ENCODE measurements at places on chromosomes 3 and 15. TPM values are rescaled to one million over a fixed set of nuclear protein-coding genes. Genes with fewer than 3 reads are reported as not detected.

Gene SGO1
- 37.5 TPM for total RNA-seq

GRCh38 chr3:58329150-58329921, 3.4 kb upstream of the PXK start:
- peaks cover 30% of the 10 kb centered on the region for H3K4me1 ChIP-seq
- no peak overlapping the region for H3K4me3 ChIP-seq
- H3K27ac ChIP-seq = no peak overlapping the region
- no peaks in the 10 kb centered on the region for H3K27me3 ChIP-seq

Gene FILIP1L
- not detected for total RNA-seq

Gene FBXW12
- not detected for total RNA-seq

DNA sequence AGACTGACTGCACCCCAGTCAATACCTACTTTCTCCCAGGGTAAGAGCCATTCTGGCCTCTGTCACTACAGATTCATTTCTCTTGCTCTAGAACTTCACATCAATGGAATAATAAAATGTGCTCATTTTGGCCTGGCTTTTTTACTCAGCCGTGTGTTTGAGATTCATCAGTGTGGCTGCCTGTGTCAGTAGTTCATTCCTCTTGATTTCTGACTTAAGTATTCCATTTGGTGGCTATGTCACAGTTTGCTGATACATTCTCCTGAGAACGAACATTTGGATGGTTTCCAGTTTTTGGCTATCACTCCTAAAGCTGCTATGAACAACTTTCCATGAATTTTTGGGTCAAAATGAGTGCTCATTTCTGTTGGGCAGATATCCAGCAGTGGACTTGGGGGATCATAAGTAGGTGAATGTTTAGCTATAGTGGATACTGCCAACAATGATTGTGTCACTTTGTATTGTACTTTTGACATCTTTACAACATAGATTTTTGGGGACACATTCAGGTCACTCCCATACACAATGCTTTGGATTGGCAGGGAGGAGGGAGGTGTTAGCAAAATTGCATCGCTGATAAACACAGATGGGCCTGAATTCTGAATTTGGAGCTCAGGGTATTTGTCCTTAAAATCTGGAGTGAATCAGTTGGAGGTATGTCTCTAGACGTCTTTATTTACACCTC, 19.8 kb upstream of the FAM107A start:
- DNase-seq = no peak
- H3K27me3 ChIP-seq = no peaks in the 10 kb centered on the region
- H3K4me3 ChIP-seq = no peak overlapping the region
- no peaks in the 10 kb centered on the region for H3K36me3 ChIP-seq
- H3K27ac ChIP-seq = no peak overlapping the region

Gene DOCK3
- 1.7 TPM for total RNA-seq

DNA sequence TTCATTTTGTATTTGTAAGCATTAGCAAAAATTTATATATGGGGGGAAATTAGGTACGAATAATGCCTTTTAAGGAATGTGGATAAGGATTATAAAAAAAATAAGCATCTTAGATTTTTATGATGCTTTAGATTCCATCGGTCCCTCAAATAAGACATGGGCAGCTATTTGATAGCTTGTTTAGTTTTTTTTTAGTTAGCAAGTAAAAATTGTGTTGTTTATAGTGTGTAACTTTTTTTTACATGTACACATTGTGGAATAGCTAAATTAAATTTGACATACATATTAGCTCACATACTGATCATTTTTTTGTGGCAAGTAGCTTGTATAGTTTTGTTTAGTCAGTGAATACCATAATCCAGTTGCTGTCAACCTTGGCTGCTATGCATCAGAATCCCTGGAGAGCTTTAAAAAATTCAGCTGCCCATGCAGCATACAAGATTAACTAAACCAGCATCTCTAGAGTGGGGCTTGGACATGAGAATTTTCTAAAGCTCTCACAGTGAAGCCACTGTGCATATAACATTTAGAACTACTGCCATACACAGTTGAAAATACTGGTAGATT, 53.9 kb downstream of the TMOD3 start:
- H3K4me3 ChIP-seq = no peak overlapping the region
- no peaks in the 10 kb centered on the region for H3K27me3 ChIP-seq
- H3K36me3 ChIP-seq = peaks cover 21% of the 10 kb centered on the region
- no peak for DNase-seq

Gene AMIGO3
- total RNA-seq = not detected

Gene ACKR2
- total RNA-seq = 0.42 TPM

GRCh38 chr3:194342861-194343560, 8.1 kb downstream of the CPN2 start:
- no peak for DNase-seq
- no peaks in the 10 kb centered on the region for H3K27me3 ChIP-seq

Gene PROK2
- 0.15 TPM for total RNA-seq

Gene NEO1
- 4.4 TPM for total RNA-seq

GRCh38 chr15:52005748-52006701, 13.0 kb upstream of the MAPK6 start:
- H3K27ac ChIP-seq = peak overlapping the region; percentile 30
- peak; percentile 58 for DNase-seq

Gene CALML4
- 8.5 TPM for total RNA-seq

GRCh38 chr3:38421679-38422336, 31.9 kb upstream of the ACVR2B start:
- H3K4me1 ChIP-seq = peaks cover 31% of the 10 kb centered on the region
- no peaks in the 10 kb centered on the region for H3K27me3 ChIP-seq
- H3K4me3 ChIP-seq = no peak overlapping the region
- no peak for DNase-seq
- no peaks in the 10 kb centered on the region for H3K36me3 ChIP-seq

Gene ACTRT3
- not detected for total RNA-seq

DNA sequence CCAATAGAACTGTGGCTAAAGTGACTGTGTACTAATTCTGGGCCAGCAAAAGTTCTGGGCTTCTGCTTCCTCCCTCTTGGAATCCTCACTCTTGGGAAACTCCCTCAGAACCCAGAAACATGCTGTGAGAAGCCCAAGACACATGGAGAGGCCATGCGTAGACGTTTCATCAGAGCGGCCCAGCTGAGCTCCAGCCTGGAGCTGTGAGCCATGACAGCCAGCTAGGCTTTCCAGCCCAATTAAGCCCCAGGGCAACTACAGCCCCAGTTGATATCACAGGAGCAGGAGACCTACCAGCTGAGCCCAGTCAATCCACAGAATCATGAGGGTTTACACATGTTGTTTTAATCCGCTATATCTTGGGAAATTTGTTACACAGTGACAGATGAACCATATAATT, 43.6 kb upstream of the CNOT10 start:
- no peaks in the 10 kb centered on the region for H3K27me3 ChIP-seq
- no peak overlapping the region for H3K27ac ChIP-seq
- no peaks in the 10 kb centered on the region for H3K4me1 ChIP-seq
- no peaks in the 10 kb centered on the region for H3K36me3 ChIP-seq
- H3K4me3 ChIP-seq = no peak overlapping the region

GRCh38 chr3:114942773-114943172, 204.3 kb downstream of the ZBTB20 start:
- DNase-seq = no peak
- H3K36me3 ChIP-seq = peaks cover 13% of the 10 kb centered on the region
- no peaks in the 10 kb centered on the region for H3K27me3 ChIP-seq
- H3K4me1 ChIP-seq = peaks cover 3% of the 10 kb centered on the region

DNA sequence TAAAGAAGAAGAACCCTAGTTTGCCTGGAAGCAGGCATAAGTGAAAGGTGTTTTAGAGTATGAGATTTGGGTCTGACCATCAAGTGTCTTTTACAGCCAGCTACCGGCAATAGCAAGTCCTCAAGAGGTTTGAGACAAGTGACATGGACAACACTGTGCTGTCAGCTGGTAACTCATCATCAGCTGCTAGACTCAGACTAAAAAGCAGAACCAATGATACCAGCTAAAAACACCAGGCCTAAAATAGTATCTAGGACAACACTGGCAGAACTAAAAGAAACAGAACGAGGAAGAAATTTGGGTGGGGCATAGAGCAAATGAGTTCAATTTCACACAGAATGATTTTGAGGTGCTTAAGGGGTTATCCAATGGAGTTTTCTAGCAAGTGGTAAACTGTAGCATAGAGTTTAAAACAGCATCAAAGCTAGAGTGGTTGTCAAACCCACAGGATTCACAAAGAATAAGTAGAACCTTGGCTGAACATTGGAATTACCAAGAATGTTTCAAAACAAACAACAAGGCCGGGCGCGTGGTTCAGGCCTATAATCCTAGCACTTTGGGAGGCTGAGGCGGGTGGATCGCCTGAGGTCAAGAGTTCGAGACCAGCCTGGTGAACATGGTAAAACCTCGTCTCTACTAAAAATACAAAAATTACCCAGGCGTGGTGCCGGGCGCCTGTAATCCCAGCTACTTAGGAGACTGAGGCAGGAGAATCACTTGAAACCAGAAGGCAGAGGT, 3.9 kb downstream of the CIAO2A start:
- no peaks in the 10 kb centered on the region for H3K27me3 ChIP-seq
- peaks cover 32% of the 10 kb centered on the region for H3K4me1 ChIP-seq
- no peak for DNase-seq
- H3K36me3 ChIP-seq = peaks cover 28% of the 10 kb centered on the region
- no peak overlapping the region for H3K4me3 ChIP-seq
- no peak overlapping the region for H3K27ac ChIP-seq

- H3K4me1 ChIP-seq = no peaks in the 10 kb centered on the region
- DNase-seq = no peak
- no peak overlapping the region for H3K4me3 ChIP-seq
- H3K36me3 ChIP-seq = no peaks in the 10 kb centered on the region
- H3K27ac ChIP-seq = no peak overlapping the region
Observed at GRCh38 chr15:64749167-64749566, 26.2 kb downstream of the RBPMS2 start.

DNA sequence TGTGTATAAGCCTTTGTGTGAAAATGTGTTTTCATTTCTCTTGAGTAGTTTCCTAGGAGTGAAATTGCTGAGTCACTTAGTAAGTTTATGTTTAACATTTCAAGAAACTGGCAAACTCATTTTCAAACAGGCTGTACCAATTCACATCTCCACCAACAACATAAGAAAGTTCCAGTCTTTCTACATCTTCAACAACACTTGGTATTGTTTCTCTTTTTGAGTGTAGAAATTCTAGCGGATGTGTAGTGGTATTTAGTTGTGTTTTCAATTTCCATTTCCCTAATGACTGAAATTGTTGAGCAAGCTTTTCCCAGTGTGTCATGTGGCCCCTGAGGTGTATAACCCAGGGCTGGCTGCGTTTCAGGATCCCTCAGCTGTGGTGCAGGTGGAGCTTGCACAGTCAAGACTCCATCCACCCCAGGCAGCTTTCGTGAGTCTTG, 258.5 kb downstream of the PDCD6IP start:
- no peaks in the 10 kb centered on the region for H3K4me1 ChIP-seq
- H3K27ac ChIP-seq = no peak overlapping the region
- no peak overlapping the region for H3K4me3 ChIP-seq
- no peaks in the 10 kb centered on the region for H3K36me3 ChIP-seq

- peaks cover 43% of the 10 kb centered on the region for H3K27me3 ChIP-seq
- H3K36me3 ChIP-seq = no peaks in the 10 kb centered on the region
- H3K27ac ChIP-seq = no peak overlapping the region
- H3K4me1 ChIP-seq = peaks cover 11% of the 10 kb centered on the region
Observed at GRCh38 chr3:128433837-128434165, 32.9 kb downstream of the DNAJB8 start.

Gene ATP13A5
- not detected for total RNA-seq

DNA sequence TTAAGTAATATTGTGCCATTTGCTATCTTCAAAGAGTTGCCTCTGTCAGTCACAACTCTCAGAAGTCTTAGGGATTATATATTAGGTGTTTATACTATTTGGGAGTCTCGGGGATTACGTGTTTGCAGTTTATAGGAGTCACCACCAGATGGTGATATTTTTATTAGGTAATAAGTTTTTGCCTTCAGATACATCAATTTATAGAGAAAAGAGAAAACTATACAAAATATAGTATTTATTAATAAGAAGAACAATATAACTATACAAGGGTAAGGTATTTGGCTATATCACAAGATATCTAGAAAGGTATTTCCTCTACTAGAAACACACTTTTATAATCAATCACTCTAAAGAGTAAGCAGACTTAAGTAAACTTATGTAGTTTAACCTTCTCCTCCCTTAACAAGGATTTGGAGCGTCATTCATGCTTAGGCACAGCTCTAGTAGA, 10.7 kb upstream of the DHX36 start:
- H3K4me3 ChIP-seq = no peak overlapping the region
- H3K36me3 ChIP-seq = no peaks in the 10 kb centered on the region
- no peaks in the 10 kb centered on the region for H3K4me1 ChIP-seq
- DNase-seq = no peak
- no peak overlapping the region for H3K27ac ChIP-seq

Gene AADACL2
- total RNA-seq = not detected

DNA sequence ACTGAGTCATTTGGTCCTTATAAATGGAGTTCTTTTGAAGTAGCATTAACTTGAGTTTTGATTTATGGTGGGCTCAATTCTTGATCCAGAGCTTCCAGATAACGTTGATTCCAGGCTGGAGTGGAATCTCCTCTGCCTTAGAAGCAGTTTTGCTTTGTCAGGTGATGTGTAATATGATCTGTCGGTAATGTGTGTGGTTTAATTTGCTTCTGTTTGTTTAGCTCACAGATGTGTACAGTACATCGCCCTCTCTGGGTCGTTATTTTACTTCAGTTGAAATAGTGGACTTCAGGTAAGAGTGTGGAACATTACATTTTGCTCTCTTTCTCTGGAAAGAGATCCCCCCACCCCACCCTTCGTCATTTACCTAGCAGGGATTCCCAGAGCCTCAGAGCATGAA, 23.1 kb downstream of the C3orf52 start:
- H3K4me1 ChIP-seq = peaks cover 7% of the 10 kb centered on the region
- H3K4me3 ChIP-seq = no peak overlapping the region
- H3K27me3 ChIP-seq = peaks cover 3% of the 10 kb centered on the region
- no peak for DNase-seq
- no peaks in the 10 kb centered on the region for H3K36me3 ChIP-seq

DNA sequence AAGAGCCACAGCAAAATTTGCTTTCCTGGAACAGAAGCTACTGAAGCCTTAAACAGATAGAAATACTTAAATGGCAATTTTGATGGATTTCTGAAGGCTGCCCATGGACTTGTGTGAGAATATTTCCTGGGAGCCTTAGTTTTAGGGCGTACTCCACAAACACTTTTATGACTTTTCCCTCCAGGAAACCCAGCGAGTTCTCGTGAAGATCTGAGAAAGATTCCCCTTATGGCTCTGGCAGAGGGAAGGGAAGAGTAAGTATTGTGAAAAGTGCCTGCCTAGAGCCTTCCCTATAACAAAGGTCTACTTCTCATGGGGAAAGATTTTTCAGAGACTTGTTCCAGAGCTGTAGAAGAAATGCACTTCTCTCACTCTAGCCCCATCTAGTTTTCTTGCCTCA, 31.1 kb upstream of the TRAT1 start:
- no peaks in the 10 kb centered on the region for H3K4me1 ChIP-seq
- H3K27me3 ChIP-seq = no peaks in the 10 kb centered on the region
- H3K4me3 ChIP-seq = no peak overlapping the region
- DNase-seq = no peak

Gene LRRIQ4
- total RNA-seq = 0.12 TPM

Gene POC1A
- total RNA-seq = 32.3 TPM

Gene LRTM1
- not detected for total RNA-seq

DNA sequence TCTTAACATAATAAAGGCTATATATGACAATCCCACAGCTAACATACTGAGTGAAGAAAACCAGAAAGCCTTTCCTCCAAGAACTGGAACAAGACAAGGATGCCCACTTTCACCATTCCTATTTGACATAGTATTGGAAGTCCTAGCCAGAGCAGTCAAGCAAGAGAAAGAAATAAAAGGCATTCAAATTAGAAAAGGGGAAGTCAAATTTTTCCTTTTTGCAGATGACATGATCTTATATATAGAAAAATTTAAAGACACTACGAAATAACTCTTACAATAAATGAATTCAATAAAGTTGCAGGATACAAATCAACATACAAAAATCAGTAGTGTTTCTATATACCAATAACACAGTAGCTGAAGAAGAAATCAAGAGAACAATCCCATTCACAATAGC, 42.2 kb upstream of the CP start:
- H3K27me3 ChIP-seq = no peaks in the 10 kb centered on the region
- no peak overlapping the region for H3K27ac ChIP-seq
- no peaks in the 10 kb centered on the region for H3K36me3 ChIP-seq
- H3K4me1 ChIP-seq = no peaks in the 10 kb centered on the region
- DNase-seq = no peak

Gene TEX55
- not detected for total RNA-seq

Measured in activated naive CD4-positive, alpha-beta T cell treated with anti-CD3 and anti-CD28 coated beads for 36 hours (primary cell).